ENCODE measurements at places on chromosomes 11 and 22.

DNA sequence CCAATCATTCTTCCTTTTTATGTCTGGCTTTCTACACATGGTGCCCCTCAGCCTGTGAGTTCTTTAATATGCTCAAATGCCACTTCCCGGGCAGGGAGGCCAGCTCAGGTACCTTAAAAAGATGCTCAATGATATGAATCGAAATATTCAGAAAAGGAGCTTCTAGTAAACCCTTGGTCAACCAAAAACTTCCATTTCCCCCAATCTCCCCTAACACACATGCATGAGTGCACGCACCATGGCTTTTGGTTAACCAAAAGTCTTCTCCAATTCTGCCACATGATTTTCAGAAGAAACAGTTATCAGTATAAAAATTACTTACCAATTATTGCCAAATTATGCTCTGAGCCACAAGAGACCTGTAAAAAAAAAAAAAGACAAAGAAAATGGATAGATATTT lies 135.0 kb downstream of the SERGEF start:
- DNase-seq: no peak

- no peak for DNase-seq
Observed at GRCh38 chr22:28999919-29000556, 61.6 kb downstream of the C22orf31 start.

GRCh38 chr11:35009191-35009943 lies 92.9 kb downstream of the PDHX start:
- DNase-seq: no peak

DNA sequence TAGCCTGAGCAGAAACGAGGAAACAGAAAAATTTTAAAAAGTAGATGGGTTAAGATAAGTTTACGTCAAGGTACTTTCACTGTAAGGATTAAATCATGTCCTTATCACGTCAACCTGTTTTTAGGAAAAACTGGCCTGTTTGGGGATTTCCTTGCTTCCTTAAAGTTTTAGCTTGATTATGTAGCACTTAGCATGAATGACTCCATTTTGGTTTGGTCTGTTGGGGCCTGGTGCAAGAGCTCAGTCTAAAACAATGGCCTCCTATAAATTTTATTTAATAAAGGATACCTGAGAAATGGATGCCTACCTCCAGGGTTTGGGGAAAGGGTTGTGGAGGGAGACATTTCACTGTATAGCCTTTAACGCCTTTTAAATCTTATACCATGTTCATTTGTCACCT lies 33.2 kb upstream of the CSTF3 start:
- no peak for DNase-seq

DNA sequence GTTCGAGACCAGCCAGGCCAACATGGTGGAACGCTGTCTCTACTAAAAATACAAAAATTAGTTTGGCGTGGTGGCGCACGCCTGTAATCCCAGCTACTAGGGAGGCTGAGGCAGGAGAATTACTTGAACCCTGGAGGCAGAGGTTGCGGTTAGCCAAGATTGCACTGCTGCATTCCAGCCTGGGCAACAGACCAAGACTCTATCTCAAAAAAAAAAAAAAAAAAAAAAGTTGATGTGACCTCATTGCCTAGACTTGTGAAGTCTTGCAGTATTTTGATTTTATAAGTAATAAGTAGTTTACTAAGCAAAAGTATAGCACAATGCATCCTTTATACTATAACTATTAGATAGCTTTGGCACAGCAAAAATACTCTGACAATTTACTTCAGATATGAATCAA lies 9.9 kb upstream of the CUL5 start:
- DNase-seq: no peak

Measured in natural killer cell treated with Interleukin-12 subunit alpha and Interleukin-12 subunit beta and Interleukin-15 and Interleukin-18, amount 100 ng/mL, for 72 hours (primary cell).